ENCODE measurements at places on chromosomes 4 and X.
A peak's percentile ranks its signal among the peaks of the same experiment; 100 is the strongest.

DNA sequence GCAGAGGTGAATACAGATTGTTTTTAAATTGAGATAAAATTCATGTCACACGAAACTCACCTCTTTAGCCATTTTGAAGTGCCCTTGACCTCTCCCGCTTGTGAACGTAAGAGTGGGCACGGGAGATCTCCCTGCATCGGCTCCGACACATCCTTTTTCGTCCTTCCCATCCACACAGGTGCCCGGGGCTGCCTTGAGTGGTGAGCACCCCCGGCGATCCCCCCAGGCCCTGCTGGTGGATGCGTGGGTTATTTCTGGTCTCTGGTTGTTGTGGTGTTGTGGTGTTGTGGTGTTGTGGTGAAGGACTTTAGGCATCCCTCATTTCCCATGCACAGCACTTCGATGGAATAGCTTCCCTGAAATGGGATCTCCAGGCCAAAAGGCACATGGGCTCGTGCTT is 46.1 kb downstream of the PSAPL1 start:
- DNase-seq: no peak

DNA sequence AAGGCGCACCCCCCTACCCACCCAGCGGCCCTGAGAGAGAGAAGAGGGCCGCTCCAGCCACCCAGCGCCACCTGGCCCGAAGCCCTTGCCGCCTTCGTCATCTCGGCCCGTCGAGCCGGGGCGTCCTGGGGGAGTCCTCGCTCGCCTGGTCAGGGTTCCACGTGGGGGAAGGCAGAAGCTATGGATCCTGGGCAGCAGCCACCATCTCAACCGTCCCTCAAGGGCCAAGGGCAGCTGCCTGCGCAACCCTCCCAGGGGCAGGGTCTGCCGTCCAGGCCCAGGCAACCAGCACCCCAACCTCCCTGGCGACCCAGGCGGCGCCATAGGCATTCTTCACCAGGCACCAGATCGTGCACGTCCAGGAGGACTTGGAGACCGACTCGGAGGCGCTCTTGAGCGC is 51.5 kb upstream of the IL13RA2 start:
- no peak for DNase-seq

- no peak for DNase-seq
These were observed 886.5 kb upstream of the EPHA5 start for GRCh38 chr4:66556651-66557278.

DNA sequence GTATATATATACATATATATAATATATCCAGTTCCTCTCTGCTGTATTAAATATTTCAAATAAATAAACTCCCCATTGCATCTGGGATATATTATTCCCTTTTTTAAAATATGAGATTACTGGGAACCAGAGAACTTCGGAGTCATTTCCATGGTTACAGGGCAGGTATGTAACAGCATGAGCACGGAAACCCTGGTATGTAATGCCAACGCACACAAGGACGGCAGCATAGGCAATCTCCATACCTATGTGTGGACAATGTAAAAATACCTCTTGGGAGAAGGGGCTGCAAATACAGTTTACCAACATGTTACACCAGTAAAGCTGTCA is 62.8 kb downstream of the NUDT10 start:
- no peak for DNase-seq

GRCh38 chrX:136192839-136193414 is 45.6 kb downstream of the FHL1 start:
- no peak for DNase-seq

DNA sequence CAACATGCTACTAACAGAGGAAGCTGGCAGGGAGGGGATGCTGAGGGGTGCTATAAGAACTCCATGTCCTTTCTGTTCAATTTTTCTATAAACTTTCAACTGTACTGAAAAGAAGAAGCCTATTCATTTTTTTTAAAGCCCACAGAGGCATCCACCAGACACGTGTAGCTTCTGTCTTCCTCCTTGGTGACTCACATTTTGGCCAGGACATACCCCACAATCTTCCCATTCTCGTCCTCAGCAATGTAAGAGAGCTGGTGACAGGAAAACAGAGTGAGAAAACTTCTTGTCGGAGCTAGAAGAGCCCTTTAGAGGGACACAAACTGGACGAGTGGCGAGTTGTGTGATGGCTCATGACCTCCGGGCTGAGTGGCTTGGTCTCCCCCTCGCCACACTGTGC is 1.1 kb downstream of the NAA10 start:
- peak; percentile 59 for DNase-seq

DNA sequence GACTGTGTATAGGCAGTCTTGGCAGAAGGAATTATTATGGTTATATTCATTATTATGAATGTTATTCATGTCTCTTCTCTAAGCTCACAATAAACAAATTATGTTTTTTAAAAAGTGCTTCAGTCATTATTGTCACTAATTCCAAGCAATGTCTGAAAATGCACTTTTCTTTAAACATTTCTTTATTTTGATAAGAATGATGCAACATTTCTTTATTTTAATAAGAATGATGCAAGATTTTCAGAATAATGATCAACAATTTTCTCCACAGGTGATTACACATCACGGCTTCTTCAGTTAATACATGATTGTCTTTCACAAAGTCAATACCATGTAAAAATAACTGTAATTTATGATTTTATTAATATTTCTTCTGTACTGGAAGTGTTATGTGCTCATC is 22.7 kb downstream of the MAGEA4 start:
- DNase-seq: no peak

GRCh38 chr4:113899271-113900070 is 80.0 kb downstream of the ARSJ start:
- no peak for DNase-seq

DNA sequence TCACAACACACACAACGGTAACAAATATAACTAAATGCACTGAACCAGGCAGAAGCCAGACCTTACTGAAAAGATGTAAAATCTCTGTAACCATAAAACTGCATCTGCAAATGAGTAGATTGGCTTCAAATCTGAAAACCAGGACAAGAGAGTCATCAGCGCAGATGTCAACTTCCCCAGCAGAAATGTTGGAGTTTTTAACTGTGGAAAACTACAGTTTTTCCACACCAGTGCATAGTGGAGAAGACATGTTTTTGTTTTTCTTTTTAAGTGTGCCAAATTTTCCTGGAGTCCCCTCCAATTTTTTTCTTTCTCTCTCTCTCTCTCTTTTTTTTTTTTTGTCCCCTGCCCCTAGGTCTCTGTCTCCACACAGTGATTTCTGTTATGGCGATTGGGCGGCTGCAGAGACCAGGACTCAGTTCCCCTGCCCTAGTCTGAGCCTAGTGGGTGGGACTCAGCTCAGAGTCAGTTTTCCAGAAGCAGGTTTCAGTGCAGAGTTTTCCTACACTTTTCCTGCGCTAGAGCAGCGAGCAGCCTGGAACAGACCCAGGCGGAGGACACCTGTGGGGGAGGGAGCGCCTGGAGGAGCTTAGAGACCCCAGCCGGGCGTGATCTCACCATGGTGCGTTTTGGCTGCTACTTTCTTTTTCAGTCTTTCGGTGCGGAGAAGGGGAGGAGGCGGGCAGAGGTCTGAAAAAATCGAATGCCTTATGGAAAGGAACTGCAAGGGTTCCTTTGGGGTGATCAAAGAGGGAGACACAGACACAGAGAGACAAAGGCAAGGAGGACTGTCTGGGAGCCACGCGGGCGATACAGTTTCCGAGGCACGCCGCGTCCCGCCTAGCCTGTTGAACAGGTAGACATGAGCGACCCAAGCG is at the start of gene GUCY1A1:
TSS of gene GUCY1A1 (plus strand) at position 505 of the 878 bp plus-strand sequence. CDS start 30,020 bp downstream, outside the sequence.
- peak; percentile 8 for DNase-seq

DNA sequence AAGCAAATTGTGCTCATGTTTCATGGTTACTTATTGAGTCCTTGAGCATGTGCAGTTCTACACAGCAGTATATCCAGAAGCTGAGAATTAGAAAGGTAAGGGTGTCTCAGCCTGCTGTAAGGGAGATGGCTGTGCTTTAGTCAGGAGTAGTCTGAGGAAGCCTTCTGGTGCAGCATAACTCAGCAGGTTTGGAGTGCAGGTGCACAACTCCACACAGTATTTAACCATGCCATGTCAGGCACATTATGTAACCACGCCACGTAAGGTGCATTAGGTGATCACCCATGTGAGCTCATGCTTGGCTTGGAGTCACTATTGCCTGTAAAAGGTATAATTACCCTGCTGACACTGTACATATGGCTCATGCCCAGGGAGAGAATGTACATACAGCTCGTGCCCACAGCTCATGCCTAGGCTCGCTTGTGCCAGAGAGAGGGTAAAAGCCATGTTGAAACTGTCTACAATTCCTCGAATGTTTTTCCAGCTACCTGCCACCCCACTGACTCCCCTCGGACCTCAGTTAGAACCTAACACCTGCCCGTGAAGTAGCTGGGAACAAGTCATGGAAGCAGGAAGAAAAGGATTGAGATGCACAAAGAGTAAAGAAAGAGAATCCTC is 37.8 kb downstream of the UCHL1 start:
- DNase-seq: no peak

GRCh38 chrX:44948406-44948805 is 75.4 kb downstream of the KDM6A start:
- DNase-seq: no peak

- DNase-seq: no peak
These were observed 30.6 kb downstream of the USP46 start for GRCh38 chr4:52628543-52628942.

DNA sequence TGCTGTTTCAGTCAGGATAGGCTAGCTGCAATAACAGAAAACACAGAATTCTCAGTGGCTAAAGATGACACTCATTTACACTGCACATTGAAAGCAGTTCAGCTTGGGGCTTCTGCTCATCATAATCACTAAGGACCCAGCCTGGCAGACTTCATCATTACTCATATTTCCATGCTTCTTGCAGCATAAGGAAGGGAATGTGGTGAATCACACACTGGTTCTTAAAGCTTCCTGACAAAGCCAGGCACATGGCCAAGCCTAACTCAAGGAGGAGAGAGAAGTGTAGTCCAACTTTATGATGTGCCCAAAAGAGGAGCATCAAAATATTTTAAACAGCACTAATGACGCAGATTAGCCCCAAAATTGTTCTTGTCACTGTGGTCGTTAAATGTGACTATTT is 186.5 kb downstream of the BANK1 start:
- DNase-seq: peak; percentile 29

- DNase-seq: no peak
These were observed 61.9 kb downstream of the PPEF1 start for GRCh38 chrX:18769364-18769763.

DNA sequence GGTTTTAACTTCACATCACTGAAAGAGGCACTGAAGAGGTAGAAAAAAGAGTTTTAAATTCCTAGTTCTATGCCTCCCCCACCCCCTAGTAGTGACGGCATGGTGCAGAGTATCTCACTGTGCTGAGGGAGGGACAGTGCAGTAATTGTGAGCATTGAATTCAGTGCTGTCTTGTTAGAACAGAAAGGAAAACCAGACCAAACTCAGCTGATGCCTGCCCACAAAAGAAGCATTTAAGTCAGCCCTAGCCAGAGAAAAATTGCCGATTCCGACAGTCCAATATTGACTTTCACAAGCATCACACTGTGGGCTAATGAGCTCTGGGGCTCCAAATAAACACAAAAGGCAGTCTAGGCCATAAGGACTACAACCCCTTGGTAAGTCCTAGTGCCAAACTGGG is 417.7 kb downstream of the AR start:
- DNase-seq: no peak

DNA sequence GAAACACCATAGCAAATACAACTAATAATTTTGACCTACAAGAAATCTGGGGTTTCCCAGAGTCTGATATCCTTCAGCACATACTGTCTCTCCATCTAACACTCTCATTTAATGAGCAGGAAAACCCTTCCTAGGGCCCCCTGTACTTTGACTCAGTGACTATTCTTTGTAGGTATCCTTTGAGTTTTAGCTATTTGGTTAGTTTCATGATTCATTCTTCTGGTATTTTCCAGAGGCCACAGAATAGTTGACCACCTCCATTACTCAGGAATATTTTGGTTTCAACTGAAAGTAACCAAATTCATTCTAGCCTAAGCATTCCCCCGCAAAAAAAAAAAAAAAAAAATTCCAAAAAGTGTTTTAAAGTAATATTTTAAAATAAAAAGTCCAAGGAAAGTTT is 140.0 kb downstream of the IDS start:
- no peak for DNase-seq

GRCh38 chr4:151888367-151888866 is 127.6 kb upstream of the GATB start:
- no peak for DNase-seq

DNA sequence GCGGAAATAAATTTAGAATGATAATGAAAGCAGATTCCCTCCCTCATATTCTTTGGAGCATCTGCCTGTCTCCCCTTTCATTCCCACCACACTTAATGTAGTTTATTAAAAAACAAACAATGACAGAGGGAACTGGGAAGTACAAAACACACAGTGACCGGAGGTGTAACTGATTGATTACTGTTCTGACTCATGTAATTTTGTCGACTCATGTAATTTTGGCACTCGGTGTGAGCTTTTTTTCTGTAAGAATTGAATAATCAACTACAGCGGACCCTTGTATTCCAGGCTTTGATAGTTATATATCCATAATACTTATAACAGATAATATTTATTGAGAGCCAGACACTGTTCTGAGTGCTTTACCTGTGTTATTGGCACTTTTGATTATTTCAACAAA is 110.4 kb downstream of the PALLD start:
- no peak for DNase-seq

DNA sequence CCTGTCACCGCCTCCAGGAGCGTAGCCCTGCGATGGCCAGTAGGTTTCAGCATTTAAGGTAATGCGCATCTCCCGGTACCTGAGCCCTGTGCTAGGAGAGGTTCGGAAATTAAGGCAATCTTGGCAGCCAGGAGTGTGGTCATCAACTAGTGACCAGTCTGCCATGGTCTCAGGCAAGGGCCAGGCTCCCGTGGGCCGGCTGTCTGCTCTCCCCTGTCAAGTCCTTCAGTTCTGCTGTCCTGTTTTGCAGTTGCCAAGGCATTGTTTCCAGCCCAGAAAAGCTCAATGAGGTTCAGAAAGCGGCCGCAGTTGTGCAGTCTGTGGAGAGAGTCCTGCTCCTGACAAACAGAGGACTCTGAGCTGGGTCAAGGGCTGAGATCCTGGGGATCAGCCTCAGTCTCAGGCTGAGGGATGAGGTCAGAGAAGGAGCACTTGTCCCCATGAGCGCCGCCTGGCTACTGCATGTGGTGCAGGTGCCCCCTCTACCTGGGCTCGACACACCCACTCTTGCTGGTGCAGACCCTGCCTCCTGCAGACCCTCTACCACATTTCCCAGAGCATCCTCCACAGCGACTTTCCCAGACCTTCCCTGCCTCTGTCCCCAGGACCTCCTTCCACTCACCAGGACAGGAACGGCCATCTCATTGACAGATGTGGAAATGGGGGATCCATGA is 53.4 kb upstream of the PSAPL1 start:
- no peak for DNase-seq

Measured in AG08396 (cell line).